ENCODE measurements at places on chromosomes 1 and 21.

DNA sequence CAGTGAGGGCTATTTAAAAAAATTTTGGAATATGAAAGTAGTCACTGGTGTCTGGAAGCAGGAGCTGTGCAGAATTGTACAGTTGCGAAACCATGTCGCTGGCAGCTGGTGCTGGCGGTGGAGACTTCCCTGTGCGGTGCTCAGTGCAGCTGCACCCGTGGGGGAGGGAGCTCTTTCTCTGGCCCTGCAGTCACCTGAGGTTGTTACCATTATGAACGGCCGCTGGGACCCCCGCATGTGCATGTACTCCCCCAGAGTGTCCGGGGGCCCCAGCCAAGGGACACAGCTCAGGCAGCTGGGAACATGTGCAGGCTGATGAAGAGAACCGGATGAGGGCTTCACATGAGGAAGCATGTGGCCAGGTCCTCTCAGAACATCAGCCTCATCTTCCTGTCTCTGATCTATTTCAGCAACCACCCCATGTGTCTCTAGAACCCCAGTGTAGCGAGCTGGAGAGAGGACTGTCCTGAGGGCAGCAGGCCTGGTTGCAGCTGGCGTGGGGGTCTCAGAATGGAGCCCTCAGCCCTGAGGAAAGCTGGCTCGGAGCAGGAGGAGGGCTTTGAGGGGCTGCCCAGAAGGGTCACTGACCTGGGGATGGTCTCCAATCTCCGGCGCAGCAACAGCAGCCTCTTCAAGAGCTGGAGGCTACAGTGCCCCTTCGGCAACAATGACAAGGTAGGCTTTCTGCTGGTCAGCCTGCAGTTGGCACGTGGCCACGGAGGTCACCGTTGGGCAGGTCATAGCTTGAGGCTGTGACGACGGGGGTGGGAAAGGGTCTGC is at the start of gene TRPM2:
Gene TRPM2 (plus strand): TSS at position 431 of the 780 bp plus-strand sequence. CDS start 80 bp downstream, at position 511.
- DNase-seq: no peak

- DNase-seq: no peak
These were observed 52.2 kb downstream of the PIK3R3 start for GRCh38 chr1:46080257-46080656.

GRCh38 chr1:156225677-156226014 is 12.8 kb downstream of the PMF1 start:
- DNase-seq: no peak

DNA sequence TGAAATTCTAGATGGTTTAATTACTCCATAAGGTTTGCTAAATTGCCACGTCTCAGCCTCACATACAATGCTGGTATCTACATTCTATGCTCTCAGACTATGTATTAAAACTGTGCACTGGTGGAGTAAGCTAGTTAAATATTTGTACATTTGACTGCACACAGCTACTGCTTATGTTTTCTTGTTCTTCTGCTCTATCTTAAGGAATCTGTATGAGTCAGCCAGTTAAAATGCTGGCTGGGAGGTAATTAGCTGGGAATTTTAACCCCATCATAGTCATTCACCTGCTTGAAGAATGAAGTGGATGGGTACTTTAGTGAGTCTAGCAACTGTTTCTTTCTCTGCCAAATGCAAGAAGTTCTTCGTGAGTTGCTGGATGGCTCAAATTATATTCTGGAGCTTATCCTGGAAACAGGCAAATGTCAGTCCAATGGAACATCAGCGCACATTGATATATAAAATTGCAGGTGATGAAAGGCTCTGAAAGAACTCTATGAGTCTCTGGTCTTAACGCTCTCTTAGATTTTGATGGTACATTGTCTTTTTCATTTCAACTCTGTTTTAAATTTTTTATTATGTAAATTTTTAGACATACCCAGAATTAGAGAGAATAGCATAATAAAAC is 83.4 kb downstream of the BACH1 start:
- DNase-seq: no peak

GRCh38 chr1:109498161-109498801 is 4.4 kb downstream of the CYB561D1 start:
- no peak for DNase-seq

DNA sequence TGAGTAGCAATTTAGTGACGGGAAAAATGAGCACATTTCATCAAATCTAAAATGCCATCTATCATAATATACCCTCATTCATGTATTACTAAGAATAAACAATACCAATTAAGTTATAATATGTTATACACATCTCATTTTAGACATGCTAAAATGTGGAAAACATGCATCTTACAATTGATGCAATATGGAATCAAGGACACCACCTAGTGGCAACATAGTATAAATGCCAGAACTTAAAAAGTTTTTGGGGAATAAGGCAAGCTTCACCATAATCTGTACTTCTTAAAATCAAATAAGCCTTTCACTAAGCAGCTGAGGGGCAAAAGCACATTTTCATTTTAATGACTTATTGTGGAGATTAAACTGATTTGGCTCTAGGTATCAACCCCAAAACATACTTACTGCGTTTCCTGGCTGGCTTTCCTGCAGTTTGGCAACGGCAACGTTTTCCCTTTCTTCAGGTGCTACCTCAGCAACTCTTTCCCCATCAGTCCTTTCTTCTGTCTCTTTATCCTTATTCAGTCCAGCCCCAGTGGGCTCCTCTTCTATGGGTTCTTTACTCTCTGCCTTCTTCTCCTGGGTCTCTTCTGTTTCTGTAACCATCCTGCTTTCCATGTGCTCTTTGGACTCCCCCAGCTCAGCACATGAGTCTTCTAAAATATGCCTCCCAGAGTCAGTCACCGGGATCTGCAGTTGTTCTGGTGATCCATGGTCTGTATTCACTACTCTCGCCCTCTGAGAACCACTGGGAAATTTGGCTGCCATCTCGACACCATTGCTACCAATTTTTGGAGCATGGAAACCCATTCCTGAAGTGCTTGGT is 11.4 kb downstream of the SDE2 start:
- no peak for DNase-seq

GRCh38 chr1:117493906-117494305 is 111.9 kb upstream of the TENT5C start:
- DNase-seq: no peak

GRCh38 chr1:42322577-42322976 is 12.5 kb downstream of the FOXJ3 start:
- no peak for DNase-seq

- no peak for DNase-seq
These were observed 21.3 kb downstream of the NPHS2 start for GRCh38 chr1:179554427-179554826.

DNA sequence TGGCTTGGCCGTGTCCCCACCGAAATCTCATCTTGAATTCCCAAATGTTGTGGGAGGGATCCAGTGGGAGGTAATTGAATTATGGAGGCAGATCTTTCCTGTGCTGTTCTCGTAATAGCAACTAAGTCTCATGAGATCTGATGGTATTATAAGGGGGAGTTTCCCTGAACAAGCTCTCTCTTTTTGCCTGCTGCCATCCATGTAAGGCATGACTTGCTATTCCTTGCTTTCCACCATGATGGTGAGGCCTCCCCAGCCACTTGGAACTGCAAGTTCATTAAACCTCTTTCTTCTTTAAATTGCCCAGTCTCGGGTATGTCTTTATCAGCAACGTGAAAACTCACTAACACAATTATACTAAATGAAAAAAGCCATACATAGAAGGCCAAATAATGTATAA is 101.3 kb upstream of the LYPLAL1 start:
- DNase-seq: no peak

- DNase-seq: peak; percentile 75
These were observed at the start of gene KLHL17 for GRCh38 chr1:960363-961131. KLHL17 (plus strand) TSS chr1:960584; CDS start chr1:960694, 110 bp downstream.

GRCh38 chr1:113630340-113631327 is 128.7 kb downstream of the PHTF1 start:
- DNase-seq: no peak

DNA sequence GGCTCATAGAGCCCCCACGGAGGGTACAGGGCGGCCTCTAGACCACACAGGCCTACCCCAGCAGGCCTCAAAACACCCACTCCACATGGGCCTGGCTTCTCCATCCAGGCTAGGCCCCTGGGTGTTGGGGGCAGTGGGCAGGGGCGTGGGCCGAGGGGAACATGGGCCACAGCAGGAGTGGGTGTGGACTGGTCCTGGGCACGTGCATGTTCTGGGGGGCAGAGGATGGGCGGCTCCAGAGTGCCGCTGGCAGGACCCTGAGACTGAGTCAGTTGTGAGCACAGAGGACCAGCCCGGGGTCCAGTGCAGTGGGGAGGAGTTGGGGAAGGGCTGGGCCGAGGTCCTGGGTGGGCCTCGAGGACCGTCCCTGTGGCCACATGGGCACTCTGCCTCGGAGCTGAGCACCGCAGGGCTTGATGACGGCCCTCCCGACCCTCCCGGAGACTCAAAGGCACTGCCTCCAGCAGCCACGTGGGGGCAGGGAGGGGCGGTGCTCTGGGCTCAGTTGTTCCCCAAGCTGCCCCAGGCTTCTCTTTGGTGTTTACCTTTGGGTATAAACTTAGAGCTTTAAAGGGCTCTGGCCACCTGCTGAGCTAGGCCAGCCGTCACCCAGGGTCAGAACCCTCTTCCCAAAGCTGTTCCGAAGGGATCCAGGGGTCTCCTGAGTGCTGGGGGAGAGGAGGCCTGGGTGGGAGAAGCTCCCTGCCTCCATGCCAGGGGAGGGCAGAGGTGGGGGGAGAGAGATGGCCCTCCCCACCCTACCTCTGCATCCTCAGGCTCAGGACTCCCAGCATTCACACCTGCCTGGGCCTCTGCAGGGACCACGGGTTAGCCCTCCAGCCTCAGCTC is 79.9 kb downstream of the MORN1 start:
- peak; percentile 50 for DNase-seq

GRCh38 chr1:59006289-59006658 is 222.4 kb upstream of the JUN start:
- DNase-seq: no peak

DNA sequence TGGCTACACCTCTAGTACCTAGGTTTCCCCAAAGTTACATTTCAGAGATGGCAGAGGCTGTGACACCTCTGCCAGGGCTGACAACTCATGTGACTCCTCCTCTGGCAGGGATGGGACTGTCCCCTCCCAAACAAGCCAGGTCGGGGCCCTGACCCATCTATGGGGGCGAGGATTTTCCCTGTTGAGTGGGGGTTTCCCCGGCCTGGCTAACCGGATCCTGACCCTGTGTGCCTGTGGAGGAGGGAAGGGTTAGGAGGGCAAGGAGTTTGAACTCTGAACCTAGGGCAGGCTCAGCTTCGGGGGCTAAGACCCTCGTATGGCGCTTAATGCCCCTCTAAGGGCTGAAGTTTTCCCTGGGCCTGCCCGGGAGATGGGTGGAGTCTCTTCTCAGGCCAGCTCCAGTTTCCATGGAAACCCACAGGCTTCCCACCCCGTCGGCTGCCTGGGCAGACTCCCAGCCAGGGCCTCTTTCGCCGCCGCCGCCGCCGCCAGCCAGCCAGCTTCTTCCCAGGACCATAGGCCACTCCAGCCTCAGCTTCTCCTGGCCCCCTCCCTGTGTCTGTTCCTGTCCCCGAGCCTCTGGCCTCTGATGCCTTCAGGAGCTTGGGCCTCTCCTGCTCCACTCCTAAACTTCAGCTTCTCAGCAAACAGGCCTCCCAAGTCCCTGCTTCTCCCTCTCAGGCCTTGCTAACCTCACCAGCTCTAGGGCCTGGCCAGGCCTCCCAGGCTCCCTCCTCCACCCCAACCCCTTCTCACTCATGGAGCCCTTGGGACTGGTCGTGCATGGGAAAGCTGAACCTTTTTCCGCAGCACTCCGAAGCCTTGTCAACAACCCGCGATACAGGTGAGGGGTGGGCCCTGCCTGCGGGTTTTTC is at the start of gene BTBD19:
Gene BTBD19 (plus strand): TSS at position 461 of the 875 bp plus-strand sequence. CDS start 298 bp downstream, at position 759.
- peak; percentile 69 for DNase-seq

DNA sequence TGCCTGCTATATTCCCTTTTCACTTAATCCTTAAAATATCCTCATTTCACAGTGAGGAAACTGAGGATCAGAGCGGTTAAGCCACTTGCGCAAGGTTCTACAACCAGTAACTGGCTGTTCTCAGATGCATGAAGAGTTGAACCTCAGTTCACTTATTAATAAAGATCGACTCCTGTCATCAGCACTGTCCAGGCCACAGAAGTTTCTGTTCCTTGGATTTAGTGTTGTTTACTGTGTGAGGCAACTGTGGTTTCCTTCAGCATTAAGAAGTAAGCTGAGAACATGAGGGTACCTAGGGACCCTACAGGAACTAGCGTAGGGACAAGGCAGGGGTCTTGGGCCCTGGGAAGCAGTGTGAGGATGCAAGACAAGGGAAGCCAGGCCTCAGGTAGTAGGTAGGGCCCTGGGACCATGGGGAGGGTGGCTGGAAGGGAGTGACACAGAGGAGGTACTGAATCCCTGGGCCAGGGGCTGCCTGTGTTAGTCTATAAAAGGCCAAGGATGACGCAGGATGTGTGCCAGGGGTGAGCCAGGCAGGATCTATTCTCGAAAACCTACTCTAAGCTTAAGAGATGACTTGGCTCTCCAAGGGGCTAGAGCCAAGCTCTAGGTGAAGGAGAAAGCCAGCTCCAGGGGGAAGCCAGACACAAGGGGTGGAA is 181.2 kb upstream of the CSF3R start:
- DNase-seq: no peak

- no peak for DNase-seq
These were observed 386.3 kb downstream of the DISC1 start for GRCh38 chr1:232012773-232013386.

GRCh38 chr1:195754874-195755273 is 853.4 kb downstream of the KCNT2 start:
- DNase-seq: no peak

- no peak for DNase-seq
These were observed 2.7 kb downstream of the DPT start for GRCh38 chr1:168726281-168726680.

- DNase-seq: no peak
These were observed 77.2 kb upstream of the USH2A start for GRCh38 chr1:216500273-216500967.

DNA sequence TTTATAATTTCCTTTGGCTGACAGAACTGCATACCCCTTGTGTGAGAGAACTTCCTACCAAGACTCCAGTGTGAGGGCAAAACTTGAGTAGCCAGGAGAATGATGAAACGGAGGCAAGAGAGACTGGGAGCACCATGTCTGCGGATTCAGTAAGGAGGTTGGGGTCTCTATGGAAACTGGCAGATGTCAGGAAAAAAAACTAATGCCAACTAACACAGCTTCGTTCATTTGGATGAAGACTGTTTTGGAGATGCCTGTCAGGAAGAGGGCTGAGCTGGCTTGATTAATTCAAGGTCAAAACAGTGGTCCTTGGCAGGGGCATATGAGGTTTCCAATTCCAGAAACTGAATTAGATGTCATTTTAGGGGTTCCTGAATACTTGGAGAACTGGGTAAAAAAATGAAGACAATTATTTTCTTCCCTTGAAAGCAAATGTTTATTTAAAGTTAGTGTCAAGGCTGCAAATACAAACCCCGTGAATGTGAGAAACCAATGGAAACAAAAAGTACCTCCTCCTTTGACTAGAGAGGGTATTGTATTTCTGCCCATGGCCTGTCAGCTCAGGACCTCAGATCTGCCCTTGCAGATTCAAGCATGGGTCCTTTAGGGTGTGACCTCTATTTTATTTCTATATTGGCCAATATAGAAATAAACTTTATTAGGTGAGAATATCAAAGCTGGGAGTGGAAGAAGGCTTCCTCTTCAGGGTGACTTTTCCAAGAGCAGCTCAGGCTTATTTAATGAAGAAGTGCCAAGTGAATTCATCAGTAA is 110.5 kb downstream of the MAST2 start:
- no peak for DNase-seq

Measured in stimulated activated CD4-positive, alpha-beta T cell treated with anti-CD3 and anti-CD28 coated beads, Interleukin-1b, Interleukin-23, amount 100 ng/mL, for 4 hours (primary cell).